ENCODE measurements at places on chromosomes 4 and X.
A peak's percentile ranks its signal among the peaks of the same experiment; 100 is the strongest.

- no peak for DNase-seq
These were observed 21.3 kb downstream of the QDPR start for GRCh38 chr4:17490575-17491059.

- no peak for DNase-seq
These were observed 78.5 kb upstream of the MTNR1A start for GRCh38 chr4:186633844-186634243.

DNA sequence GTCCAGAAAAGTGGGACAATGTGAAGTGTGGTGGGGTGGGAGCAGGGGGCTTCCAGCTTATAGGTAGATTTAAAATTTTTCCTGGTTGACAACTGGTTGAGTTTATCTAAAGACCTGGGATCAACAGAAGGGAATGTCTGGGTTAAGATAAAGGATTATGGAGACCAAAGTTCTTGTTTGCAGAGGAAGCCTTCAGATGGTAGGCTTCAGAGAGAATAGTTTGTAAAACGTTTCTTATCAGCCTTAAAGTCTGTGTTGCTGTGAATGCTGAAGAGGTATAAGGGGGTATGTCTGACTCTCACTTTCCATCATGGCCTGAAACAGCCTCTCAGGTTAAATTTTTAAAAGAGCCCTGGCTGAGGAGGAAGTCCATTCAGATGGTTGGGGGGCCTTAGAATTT lies 20.5 kb downstream of the MGST2 start:
- no peak for DNase-seq

DNA sequence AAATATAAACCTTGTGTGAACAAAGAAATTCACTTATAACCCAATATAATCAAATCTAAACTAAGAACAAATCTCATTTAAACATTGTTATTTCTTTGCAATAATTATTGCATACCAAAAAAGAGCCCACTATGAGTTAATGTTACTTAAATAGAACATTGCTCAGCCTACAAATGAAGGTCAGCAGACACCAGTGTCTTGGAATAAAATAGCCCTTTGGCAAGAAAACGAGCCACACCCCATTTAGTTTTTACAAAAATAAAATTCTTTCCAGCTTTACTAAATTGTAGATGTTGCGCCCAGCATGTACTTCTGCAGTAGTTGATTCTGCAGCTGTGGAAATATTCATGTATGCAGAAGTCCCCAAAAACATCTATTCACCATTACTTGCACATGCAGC lies 12.2 kb downstream of the PLS3 start:
- DNase-seq, result no peak

DNA sequence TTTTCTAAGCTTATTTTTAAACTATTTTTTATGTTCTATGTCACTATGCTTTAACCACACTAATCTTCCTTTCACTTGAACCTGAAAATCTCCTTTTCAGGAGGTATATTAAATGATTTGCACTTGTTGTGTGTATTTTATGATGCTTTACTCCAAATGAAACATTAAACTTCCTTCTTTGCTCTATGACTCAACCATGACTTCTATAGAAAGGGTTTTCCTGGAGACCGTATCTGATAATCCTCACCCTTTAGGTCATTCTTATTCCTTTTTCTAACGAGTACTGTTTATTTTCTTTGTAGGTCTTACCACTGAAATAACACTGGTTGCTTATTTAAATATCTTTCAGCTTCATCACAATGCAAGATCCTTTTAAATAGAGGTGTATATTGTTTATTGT lies 1163.2 kb downstream of the PCDH18 start:
- DNase-seq, result peak; percentile 73

DNA sequence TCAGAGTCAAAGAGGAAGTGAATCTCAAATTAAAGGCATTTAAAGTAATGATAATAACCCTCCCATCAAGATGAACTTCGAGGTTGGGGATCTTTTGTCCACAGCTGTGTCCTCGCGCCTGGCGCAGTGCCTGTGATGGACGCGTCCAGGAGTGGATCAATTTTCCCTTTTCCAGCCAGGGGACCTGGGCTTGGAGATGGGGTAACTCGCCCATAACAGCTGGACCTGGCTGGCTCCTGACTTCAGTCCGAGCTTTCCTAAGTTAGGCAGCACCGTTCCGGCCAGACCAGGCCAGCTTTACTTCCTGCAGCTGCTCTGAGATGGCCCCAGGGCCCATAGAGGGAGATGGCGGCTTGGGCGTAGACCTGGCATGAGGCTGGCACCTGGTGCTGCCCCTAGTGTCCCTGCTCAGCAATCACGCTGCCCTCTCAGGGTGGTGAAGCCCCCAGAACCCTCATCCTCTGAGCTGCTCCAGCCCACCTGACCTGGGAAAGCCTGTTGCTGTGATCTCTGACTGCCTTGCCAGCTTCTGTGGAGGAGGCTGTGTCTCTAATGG lies 23.9 kb downstream of the ADRA2C start:
- DNase-seq, result no peak

GRCh38 chrX:101290957-101291603 lies at the start of gene TAF7L:
Gene TAF7L (minus strand): TSS chrX:101291334. CDS start chrX:101287543, 3,791 bp downstream.
- no peak for DNase-seq

DNA sequence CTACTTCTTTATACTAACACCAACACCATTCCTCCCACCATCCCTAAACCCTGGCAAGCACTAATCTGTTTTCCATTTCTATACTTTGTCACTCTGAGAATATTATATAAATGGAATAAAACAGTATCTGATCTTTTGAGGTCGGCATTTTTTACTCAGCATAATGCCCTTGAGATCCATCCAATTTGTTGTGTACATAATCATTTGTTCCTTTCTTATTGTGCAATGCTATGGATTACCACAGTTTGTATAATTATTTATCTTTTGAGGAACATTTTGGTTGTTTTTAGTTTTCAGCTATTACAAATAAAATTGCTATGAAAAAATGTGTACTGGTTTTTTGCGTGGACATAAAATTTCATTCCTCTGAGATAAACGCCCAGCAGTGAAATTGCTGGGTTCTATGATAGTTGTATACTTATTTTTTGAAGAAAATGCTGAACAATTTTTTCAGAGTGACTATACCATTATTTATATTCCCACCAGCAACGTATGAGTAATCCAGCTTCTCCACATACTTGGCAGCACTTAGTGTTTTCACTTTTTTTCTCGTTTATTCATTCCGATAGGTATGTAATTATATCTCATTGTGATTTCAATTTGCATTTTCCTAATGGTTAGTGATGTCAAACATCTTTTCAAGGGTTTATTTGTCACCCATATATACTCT lies 154.3 kb upstream of the DCAF8L1 start:
- DNase-seq, result no peak

- DNase-seq, result no peak
These were observed 111.4 kb downstream of the SORBS2 start for GRCh38 chr4:185700630-185701029.

DNA sequence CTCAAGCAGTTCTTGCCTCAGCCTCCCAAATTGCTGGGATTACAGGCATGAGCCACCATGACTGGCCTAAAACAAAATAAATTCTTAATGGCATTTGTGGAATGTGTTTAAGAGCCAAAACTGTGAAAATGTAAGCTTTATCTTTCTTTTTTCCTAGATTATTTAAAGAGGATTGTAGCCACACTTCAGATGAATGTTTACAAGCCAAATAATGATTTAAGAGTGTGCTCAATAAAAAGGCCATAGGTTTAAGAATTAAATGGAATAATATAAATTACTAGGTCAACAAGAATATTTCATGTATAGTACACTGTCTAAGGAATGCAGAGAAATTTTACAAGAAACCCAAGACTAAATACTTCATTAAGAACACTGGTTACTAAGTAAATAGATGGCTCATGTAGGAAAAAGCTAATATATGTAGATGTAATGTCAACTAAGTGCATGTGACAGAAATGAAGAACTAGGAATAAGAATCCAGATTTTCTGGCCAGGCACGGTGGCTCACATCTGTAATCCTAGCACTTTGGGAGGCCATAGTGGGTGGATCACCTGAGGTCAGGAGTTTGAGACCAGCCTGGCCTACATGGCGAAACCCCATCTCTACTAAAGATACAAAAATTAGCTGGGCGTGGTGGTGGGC lies 21.3 kb upstream of the UGDH start:
- DNase-seq, result no peak

- DNase-seq, result no peak
These were observed 205.4 kb downstream of the HS3ST1 start for GRCh38 chr4:11223311-11223710.

DNA sequence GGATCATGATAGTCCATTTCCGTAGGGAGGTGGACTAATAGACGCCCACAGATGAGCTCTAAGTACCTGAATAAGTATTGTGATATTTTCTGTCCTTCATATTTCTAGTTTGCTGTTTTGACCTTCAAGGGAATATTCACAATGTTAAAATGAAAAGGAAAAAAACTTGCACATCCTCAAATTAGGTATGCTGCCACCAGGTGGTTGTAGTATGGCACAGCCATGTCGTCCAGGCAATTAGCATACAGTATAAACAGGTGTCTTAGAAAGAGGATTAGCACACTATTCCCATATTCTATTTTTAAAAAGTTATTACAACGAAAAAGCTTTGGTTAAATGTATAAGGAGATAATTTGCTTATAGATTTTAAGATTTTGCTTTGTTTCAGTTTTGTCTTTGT lies 802.0 kb downstream of the RPA4 start:
- peak; percentile 20 for DNase-seq

GRCh38 chr4:77881460-77882295 lies 19.0 kb downstream of the MRPL1 start:
- DNase-seq, result no peak

GRCh38 chr4:81314196-81314896 lies 99.3 kb upstream of the PRKG2 start:
- no peak for DNase-seq

DNA sequence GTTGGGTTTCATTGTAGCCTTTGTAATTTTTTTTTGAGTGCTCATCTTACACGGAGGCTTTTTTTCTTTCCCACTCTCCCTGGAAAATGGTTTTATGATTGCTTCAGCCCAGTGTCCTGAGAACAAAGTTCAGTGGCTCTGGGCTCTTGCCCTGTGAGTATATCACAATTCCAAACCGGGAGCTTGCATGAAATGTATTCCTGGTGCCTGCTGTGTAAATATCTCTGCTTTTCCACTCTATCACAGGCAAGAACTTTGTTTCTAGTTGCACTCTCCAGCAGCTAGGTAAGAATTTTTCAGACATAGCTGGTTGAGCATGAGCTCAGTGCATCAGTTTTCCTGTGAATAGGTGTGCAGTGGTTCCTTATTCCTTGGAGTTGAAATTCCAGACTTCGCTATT lies 60.8 kb downstream of the SUPT20HL2 start:
- no peak for DNase-seq
